ENCODE measurements at places on chromosomes 7 and 10. TPM values are rescaled to one million over a fixed set of nuclear protein-coding genes. Genes with fewer than 3 reads are reported as not detected.
A peak's percentile ranks its signal among the peaks of the same experiment; 100 is the strongest.

Gene NKX1-2
- 2.9 TPM for total RNA-seq

Gene VGF
- 2.3 TPM for total RNA-seq

Gene MALRD1
- not detected for total RNA-seq

Gene COL28A1
- total RNA-seq: 0.83 TPM

Gene ANKRD2
- 8.4 TPM for total RNA-seq

Gene C7orf33
- not detected for total RNA-seq

Gene LOXL4
- 2.5 TPM for total RNA-seq

Gene C10orf143
- total RNA-seq: 2.8 TPM

Gene WNT8B
- not detected for total RNA-seq

Gene ELFN1
- 0.09 TPM for total RNA-seq

DNA sequence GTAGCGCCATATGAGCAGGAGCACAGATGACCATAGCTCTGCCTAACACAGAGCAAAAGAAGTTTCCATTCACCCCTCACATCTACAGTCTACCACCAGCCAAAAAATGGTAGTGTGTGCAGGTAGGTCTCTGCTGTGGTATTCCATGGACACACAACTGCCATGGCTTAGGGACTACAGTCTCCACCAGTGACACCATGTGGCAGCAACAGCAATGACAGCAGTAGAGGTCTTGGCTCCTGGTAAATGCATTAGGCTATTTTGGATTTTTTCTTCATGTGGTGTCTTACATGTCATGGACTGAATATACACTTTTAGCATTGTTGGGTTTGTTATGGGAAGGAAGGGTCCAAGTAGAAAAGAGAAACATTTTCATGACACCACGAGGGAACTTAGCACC lies 70.1 kb upstream of the CABCOCO1 start:
- no peak for DNase-seq

- DNase-seq: no peak
Measured at GRCh38 chr7:2637505-2638223, 5.9 kb downstream of the TTYH3 start.

GRCh38 chr10:66833861-66834260 lies 92.0 kb upstream of the LRRTM3 start:
- no peak for DNase-seq

DNA sequence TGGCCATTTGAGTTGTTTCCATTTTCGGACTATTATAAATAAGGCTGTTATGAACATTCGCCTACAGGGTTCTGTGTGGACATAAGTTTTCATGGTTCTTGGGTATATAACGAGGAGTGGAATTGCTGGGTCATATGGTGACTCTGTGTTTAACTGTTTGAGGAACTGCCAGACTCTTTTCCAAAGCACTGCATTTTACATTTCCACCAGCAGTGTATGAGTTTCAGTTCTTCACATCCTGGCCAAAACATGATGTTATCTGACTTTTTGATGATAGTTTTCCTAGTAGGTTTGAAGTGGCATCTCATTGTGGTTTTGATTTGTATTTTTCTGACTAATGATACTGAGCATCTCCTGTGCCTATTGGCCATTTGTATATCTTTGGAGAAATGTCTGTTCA lies 5.4 kb downstream of the SUV39H2 start:
- DNase-seq: no peak

DNA sequence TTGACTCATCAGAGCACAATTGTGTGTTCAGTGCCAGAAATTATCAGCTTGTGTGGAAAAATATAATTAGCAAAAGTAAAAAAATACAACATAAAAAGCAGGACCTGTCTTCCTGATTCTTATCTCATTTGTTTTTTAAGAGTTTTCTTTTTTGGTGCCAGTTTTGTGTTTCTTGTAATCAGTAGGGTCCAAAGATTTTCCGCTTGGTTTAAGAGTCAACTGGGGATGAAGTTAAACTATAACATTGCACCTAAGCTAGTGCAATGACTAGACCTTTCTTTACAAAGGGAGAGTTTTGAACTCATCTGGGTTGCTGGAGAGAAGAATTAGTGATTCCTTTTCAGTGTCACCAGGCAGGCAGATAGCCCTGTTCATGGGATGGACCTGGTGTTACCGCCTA lies 113.4 kb downstream of the PLPP4 start:
- DNase-seq: no peak

DNA sequence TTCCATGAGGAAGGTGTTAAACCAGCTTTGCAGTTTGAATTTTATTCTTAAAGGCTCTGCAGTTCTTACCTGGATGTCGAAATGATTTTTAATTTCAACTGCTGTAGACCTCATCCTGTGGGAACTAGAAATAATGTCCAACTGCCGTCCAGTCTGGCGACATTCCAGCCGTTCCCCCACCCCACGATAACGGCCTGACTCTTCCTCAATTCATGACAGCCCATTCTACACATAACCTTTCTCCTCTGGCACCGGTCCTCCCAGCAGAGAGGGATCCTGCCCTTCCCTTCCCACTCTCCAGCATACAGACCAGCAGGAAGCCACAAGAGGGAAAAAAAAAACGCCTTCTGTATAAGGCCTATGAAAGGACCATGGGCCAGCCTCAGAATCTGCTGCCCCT lies 51.8 kb upstream of the PRR15 start:
- no peak for DNase-seq

DNA sequence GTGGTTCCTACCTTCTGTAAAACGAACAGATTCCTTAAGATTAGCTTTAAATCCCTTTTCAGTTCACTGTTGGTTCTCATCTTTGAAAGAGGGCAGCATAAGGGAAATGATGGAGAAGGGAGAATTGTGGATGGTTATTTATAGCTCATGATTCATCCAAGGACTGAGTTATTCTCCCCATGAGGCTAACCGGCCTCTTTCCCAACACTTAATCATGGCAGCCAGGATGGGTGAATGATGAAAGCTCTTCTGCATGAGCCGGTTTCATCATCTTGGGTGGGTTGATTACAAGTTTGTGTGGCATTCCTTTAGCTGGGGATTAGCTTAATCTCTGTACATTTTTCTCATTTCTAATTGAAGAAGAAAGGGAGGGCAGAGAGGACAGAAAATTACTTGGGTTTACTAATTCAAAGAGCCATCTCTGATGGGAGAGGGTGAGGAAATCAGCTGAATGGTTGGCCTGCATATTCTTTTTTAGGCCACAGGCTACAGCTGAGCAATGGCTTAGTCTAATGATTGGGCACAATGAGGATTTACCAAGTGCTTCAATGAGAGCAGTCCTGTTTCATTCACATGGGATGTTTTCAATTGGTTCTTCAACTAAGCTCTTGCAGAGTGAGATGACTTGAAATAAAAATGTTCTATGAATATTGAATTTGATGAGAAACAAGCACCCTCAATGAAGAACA lies 250.0 kb downstream of the BMPER start:
- DNase-seq: no peak

DNA sequence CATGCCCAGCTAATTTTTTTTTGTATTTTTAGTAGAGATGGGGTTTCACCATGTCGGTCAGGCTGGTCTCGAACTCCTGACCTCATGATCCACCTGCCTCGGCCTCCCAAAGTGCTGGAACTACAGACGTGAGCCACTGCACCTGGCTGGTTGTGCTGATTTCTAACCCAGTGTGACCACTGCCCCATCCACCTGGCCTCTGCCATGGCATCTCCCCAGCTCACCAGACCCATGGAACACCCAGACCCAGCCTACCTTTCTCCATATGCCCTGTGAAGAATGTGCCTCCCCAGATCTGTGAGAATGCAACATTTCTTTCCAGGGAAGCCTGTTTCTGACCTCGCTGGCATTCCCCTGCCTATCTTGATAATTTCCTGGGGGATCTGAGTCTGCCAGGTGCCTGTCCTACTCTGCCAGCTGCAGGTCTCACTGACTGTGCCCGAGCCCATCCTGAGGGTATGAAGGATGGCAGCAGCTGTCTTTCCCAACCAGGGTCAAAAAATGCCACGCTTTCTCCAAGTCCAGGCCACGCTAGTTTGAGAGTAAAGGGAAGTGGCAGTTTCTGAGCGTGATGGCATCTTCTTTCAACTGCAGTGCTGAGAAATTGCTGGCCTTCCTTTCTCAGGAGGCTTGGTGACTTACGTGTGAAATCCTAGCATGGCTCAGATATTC lies 324.4 kb upstream of the ZNF32 start:
- DNase-seq: no peak

- peak; percentile 67 for DNase-seq
Measured at GRCh38 chr7:98265841-98266271, 13.8 kb upstream of the TECPR1 start.

- peak; percentile 76 for DNase-seq
Measured at GRCh38 chr7:151608031-151608551, 88.4 kb upstream of the RHEB start.

GRCh38 chr10:116111483-116112095 lies 161.4 kb downstream of the GFRA1 start:
- DNase-seq: no peak

- no peak for DNase-seq
Measured at GRCh38 chr10:61905837-61906561, 4.5 kb downstream of the ARID5B start.

DNA sequence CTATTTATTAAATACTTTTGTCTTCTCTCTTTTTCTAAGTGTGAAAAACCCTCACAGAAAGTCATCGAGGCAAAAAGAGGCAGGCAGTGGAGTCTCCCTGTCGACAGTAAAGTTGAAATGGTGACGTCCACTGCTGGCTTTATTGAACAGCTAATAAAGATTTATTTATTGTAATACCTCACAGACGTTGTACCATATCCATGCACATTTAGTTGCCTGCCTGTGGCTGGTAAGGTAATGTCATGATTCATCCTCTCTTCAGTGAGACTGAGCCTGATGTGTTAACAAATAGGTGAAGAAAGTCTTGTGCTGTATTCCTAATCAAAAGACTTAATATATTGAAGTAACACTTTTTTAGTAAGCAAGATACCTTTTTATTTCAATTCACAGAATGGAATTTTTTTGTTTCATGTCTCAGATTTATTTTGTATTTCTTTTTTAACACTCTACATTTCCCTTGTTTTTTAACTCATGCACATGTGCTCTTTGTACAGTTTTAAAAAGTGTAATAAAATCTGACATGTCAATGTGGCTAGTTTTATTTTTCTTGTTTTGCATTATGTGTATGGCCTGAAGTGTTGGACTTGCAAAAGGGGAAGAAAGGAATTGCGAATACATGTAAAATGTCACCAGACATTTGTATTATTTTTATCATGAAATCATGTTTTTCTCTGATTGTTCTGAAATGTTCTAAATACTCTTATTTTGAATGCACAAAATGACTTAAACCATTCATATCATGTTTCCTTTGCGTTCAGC lies 43.4 kb downstream of the TARP start:
- DNase-seq: no peak

GRCh38 chr7:5564894-5565293 lies 141.3 kb upstream of the TNRC18 start:
- peak; percentile 58 for DNase-seq

- DNase-seq: no peak
Measured at GRCh38 chr7:33918438-33919143, 13.3 kb downstream of the BMPER start.

DNA sequence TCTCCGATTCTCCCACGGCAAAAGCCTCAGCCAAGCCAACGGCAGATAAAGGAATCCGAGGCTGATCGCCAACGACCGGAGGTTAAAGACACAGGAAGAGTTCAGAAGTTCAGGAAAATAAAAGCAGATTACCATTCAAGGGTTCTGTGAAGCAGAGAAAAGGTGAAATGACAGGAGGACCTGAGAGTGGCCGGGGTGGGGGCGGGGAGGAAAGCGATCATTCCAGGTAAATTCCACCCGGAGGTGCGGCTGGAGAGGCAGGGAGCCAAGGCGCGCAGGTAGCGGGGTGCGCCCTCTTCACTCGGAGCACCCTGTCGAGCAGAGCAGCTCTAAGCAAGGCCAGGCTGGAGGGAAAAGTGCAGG lies 35.3 kb upstream of the SEPHS1 start:
- no peak for DNase-seq

DNA sequence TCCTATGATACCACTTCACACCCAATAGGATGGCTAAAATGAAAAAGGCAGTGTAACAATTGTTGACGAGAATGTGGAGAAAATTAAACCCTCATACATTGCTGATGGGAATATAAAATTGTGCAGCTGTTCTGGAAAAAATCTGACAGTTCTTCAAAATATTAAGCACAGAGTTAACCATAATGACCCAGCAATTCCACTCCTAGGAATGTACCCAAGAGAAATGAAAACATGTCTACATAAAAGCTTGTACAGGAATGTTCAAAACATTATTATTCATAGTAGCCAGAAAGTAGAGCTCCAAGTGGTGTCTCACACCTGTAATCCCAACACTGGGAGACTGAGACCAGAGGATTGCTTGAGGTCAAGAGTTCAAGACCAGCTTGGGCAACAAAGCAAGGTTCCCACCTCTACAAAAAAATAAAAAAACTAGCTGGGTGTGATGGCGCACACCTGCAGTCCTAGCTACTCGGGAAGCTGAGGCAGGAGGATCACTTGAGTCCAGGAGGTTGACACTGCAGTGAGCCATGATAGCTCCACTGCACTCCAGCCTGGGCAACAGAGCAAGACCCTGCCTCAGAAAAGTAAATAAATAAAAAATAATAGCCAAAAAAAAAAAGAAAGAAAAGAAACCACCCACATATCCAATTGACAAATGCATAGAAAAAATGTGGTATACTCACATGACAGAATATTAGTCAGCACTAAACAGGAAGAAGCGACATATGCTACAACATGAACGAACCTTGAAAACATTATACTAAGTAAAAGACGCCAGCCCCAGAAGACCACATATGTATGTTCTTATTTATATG lies 5.0 kb downstream of the RHEB start:
- no peak for DNase-seq

GRCh38 chr10:27601946-27602538 lies 97.9 kb downstream of the RAB18 start:
- DNase-seq: no peak

GRCh38 chr7:22193450-22193983 lies 163.4 kb downstream of the RAPGEF5 start:
- DNase-seq: no peak

DNA sequence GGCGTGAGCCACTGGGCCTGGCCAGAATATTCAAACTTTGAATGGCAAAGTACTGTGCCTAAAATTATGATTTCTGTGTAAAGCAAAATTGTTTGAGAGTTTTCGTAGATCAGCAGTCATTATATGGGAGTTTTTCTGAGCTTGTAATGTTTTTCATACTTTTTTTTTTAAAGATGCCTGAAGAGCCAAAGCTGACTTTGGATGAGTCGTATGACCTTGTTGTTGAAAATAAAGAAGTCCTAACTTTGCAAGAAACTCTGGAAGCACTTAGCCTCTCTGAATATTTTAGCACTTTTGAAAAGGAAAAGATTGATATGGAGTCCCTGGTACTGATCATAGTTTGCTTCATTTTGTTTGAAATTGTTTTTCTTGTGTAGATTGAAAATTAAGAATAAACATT lies 26.7 kb downstream of the SEC23IP start:
- no peak for DNase-seq

Data from PC-9 (cell line).